ENCODE measurements at places on chromosomes 12 and 14. TPM values are rescaled to one million over a fixed set of nuclear protein-coding genes. Genes with fewer than 3 reads are reported as not detected.

- H3K4me1 ChIP-seq = peaks cover 8% of the 10 kb centered on the region
- H3K4me3 ChIP-seq = no peak overlapping the region
- H3K27me3 ChIP-seq = no peaks in the 10 kb centered on the region
- no peak overlapping the region for H3K27ac ChIP-seq
Measured at GRCh38 chr14:80324649-80325048, 113.3 kb upstream of the DIO2 start.

DNA sequence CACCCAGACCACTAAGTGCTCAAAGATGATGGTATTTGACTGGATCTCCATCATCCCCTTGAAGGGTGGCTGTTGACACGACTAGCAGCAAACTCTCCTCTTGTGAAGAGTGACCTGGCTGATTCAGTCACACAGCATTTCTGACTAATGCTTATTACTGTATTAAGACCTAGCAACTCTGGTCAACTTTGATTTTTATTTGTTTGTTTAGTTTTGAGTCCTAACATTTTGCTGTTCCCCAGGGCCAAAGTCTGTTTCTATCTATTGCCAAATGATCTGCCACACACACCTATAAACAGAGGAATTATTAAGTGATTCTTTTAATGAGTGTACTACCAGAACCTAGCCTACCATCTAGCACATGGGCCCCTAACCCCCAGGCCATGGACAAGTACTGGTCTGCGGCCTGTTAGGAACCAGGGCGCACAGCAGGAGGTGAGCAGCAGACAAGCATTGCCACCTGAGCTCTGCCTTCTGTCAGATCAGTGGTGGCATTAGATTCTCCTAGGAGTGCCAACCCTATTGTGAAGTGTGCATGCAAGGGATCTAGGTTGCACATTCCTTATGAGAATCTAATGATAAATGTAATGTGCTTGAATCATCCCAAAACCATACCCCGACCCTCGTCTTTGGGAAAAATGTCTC, 120.0 kb downstream of the RPS6KA5 start:
- no peak overlapping the region for H3K27ac ChIP-seq
- H3K27me3 ChIP-seq = no peaks in the 10 kb centered on the region
- H3K36me3 ChIP-seq = no peaks in the 10 kb centered on the region
- DNase-seq = no peak

DNA sequence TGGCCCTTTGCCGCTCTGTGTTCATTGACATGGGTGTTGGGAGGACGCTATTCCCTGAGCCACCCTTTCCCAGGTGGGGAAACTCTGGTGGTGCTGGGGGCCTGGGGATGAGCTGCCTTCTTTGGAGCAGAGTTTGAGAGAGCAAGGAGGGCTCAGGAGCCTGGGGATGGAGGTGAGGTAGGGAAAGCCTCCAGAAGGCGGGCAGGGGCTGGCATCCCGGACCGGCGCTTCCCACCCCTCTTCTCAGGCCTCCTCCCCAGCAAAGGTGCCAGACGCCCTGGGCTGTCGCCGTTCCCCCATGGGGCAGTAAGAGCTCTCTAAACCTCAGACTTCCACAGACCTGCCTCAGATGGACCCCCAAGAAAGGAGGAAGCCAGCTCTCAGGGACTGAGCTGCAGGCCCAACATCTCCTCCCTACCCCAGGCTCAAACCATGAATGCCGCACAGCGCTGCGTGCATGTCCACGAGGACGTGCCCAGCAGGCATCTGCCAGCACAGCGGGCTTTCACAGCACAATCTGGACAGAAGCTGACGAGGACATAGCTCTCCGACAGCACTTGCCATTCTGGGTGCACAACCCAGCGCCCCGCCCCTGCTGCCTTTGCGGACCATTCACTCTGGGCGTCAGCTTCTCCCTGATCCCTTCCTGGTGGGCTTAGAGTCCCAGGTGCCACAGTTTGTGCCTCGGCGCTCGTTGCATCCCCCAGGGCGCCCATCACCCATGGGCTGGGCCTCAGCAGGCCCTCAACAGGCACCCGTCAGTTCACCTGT, 14.9 kb upstream of the TTC7B start:
- peaks cover 5% of the 10 kb centered on the region for H3K4me1 ChIP-seq
- H3K27ac ChIP-seq = no peak overlapping the region
- no peak for DNase-seq
- H3K36me3 ChIP-seq = no peaks in the 10 kb centered on the region
- no peak overlapping the region for H3K4me3 ChIP-seq

The TAS2R7 gene
- polyA plus RNA-seq = not detected

DNA sequence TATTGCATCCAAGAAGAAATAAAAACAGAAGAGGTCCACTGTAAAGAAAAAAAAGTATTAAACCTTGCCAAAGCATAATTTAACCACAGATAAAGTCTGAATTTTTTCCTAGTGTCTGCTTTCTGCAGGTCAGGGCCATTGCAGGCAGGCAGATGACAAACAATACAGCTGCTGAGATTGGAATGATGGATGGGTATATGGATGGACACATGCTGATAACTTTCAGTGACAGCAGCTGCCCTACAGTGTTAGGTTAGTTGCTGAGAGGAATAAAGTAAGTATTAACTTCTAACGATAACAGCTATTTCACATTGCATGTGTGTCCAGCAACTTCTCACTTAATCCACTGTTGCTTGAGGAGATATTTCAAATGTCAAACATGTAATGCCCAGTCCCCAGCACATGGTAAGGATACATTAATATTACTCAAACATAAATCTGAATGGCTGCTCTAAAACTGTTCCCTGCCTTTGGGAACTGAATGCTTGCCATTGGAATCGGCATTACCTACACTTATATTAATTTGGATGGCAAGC, 515.3 kb downstream of the RMST start:
- H3K36me3 ChIP-seq = no peaks in the 10 kb centered on the region
- H3K4me3 ChIP-seq = no peak overlapping the region

DNA sequence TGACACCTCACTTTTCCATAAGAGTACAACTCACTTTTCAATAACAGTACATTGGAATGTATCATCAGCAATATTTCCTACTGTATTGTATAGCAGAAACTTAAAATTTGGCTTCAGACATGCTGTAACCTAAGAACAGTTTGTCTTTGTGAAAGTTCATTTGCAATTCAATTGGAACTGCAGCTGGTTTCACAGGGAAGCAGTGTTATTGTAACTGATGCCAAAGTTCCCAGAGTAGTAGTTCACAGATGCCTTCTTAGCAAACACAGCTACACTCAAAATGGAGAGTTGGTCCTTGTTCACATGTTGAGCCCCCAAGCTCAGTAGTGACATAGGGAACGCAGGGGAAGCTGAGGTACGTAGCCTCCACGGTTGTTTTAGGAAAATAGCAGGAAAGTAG, 23.3 kb downstream of the PPP1R36 start:
- no peak overlapping the region for H3K4me3 ChIP-seq
- H3K4me1 ChIP-seq = no peaks in the 10 kb centered on the region
- no peak for DNase-seq
- H3K36me3 ChIP-seq = no peaks in the 10 kb centered on the region

DNA sequence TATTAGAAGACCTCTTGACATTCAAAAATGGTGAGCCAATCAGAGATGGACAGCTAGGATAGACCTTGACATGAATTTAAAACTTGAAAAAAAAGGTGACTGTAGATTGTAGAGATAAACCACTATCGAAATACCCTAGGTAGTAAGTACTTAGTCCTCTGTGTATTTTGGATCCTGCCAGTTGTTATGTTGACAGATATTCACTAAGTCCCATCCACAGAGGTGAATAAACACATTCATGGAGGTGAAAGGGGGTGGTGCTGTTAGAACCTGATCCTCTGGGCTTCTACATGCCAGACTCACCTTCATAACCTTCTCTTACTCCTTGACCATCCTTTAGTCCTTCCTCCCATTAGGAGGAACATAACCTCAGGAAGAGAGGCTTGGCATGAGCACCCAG, 72.3 kb downstream of the OTX2 start:
- no peaks in the 10 kb centered on the region for H3K4me1 ChIP-seq
- no peak overlapping the region for H3K27ac ChIP-seq
- no peaks in the 10 kb centered on the region for H3K36me3 ChIP-seq
- DNase-seq = no peak
- no peaks in the 10 kb centered on the region for H3K27me3 ChIP-seq

DNA sequence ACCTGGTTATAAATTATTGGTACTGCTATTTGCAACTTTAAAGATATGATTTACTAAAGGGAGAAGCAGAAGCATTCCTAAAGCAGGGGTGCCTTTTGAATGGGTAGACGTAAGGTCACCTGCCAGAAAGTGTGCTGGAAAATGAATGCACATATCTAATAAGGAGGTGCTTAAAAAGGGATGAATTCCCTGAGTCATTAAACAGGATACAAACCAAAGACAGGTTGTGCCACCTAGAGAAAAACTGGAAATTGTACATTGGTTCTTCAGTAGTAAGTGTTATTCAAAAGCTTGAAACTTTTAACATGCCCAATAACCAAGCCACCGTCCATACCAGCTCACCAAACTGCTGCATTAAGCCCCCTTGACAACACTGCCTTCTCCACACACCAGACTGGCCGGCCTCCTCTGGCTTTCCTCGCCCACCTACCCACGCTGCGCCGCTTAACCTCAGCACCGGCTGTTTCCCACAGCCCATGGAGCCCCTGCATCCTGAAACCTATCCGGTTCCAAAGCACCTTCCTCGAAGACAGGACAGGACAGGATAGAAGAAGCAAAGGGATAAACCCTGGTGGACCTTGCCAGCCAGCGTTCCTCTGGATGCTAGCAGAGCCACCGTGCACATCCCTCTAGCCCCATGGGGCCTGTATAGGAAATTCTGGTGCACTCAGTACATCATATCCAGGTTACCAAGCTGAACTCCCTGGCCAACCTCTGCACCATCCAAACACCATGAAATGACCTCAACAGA, 201.5 kb upstream of the CAND1 start:
- H3K27ac ChIP-seq = no peak overlapping the region
- peak overlapping the region; percentile 69 for H3K4me3 ChIP-seq
- DNase-seq = no peak
- H3K4me1 ChIP-seq = no peaks in the 10 kb centered on the region
- H3K36me3 ChIP-seq = no peaks in the 10 kb centered on the region

DNA sequence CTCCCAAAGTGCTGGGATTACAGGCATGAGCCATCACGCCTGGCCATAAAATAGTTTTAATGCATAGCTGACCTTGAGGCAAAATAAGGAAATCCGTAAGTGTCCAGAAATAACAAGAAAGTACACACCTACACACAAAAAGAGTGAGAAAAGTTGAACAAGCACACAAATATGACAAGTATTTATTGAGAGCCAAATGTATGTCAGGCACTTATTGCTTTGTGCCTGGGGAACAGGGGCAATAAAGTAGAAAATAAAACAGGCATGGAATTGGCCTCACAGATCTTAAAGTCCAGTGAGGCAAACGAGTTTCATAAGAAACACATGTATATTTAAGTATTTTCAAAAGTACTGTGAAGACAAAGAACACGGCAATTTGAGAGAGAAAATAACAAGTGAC, 103.7 kb downstream of the ERGIC2 start:
- no peaks in the 10 kb centered on the region for H3K27me3 ChIP-seq
- no peak overlapping the region for H3K4me3 ChIP-seq
- no peak overlapping the region for H3K27ac ChIP-seq
- no peaks in the 10 kb centered on the region for H3K4me1 ChIP-seq
- DNase-seq = no peak

DNA sequence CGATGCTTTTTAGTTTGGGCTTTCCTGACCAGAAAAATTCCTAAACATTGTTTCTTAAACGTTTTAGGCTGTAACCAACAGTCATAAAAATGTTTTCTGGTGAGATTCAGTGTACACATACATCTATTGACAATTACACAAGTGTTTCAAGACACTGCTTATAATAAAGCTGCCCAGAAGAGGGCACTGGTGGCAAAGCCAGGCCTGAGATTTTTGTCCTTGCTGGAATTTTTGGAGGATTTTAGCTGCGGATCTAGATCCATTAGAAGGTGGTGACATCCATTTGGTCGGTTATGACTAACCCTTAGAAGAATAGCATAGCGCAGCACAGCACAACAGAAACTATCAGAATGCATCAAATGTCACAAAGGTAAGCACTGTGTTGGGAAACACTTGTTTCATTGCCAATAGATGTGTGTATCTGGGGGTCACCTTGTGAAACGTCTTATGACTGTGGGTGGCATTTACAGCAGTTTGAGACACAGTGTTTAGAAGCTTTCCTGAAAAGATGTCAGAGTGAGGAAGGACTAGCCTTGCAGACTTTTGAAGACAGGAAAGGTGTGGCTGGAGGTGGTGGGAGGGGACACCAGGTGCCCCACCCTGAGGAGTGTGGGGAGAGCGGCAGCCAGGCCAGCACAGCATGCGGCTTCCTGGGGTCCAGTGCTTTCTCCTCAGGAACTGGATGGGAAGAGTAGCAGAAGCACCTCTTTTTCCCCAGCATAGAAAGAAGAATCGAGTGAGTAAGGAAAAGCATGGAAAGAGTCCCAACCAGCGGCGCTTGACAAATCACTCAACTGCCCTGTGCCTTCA, 54.7 kb upstream of the FKBP4 start:
- no peaks in the 10 kb centered on the region for H3K27me3 ChIP-seq
- no peaks in the 10 kb centered on the region for H3K4me1 ChIP-seq
- no peak overlapping the region for H3K27ac ChIP-seq

The SLC17A8 gene
- polyA plus RNA-seq = not detected

DNA sequence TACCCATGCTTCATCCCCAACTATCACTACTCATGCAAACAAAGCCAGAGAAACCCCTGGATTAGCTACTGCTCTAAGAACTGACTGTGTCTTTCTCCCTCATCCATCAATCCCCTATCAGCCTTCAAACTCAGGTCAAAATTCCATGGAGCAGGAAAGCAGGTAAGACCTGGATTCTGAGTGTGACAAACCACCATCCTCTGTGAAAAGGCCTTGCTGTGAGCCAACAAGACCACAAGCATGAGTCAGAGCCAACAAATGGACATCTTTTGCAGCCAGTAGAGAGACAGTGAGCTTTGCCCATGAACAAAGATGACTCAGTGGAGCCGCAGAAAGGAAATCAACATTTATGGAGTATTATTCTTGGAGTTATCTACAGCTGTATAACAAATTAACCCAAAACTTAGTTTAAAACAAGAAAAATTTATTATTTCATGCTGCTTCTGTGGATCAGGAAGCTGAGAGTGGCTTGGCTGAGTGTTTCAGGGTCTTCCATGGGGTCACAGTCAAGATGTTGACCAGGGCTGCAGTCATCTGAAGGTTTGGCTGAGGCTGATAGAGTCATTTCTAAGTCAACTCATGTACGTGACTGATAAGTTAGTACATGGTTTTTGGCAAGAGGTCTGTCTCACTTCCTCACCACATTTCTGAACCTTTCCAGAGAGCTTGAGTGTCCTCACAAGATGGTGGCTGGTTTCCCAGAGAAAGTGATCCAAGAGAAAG, 61.1 kb downstream of the PITPNM2 start:
- no peaks in the 10 kb centered on the region for H3K4me1 ChIP-seq
- no peak overlapping the region for H3K27ac ChIP-seq
- H3K36me3 ChIP-seq = no peaks in the 10 kb centered on the region
- no peak for DNase-seq
- no peaks in the 10 kb centered on the region for H3K27me3 ChIP-seq

The KCNA5 gene
- 11.1 TPM for polyA plus RNA-seq

Measured in pancreas (tissue), 10 donors.